ENCODE measurements at places on chromosomes 5 and 9.

DNA sequence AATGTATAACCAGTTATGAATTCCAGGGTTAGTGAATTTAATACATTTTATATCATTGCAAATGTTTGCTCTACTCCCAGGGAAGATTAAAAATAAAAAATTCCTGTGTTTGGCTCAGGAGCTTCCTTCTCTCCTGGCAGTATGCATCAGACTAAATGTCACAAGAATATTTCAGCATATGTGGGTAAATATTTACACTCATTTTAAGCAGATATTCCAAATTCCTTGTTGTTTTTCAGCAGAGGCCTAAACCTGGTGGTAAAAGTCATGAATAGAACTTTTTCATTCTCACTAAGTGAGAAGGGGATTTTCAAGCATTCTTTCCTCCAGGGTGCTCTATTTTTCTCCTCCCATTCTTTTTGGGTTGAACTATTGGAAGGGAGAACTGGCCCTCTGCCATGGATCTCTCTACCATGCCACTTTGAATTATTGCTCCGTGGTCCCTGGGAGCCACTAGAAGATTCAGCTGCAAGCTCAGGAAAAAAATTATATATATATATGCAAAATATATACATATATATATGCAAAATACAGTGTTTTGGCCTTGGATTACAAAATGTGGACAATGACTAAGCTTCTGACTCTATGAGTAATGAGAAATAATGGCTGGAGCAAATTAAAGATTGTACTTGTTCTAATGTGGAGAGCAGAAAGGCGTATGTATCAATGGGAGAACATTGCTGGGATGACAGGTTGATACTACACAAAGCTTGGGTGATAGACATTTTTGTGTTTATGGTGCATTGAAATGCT, 180.6 kb upstream of the PAPPA start:
- no peak for DNase-seq

- DNase-seq: no peak
Measured at GRCh38 chr5:88236866-88237642, 31.6 kb downstream of the TMEM161B start.

DNA sequence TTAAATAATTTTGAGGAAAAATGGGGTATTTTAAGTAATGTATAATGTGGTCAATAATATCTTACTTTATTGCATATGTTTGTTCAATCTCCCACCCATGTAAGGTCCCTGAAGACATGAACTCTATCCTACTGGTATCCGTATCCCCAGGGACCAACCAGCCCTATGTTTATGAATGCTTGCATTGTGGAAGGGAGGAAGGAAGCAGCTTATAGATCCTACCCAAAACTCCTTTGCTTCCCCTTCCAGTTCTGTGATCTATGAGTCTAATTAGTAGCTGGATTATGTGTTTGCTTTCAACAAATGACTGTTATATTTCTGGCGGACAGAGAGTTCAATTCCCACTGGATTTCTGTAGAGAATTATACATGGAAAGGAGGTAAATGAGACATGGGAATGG, 45.6 kb downstream of the CNTRL start:
- DNase-seq: no peak

DNA sequence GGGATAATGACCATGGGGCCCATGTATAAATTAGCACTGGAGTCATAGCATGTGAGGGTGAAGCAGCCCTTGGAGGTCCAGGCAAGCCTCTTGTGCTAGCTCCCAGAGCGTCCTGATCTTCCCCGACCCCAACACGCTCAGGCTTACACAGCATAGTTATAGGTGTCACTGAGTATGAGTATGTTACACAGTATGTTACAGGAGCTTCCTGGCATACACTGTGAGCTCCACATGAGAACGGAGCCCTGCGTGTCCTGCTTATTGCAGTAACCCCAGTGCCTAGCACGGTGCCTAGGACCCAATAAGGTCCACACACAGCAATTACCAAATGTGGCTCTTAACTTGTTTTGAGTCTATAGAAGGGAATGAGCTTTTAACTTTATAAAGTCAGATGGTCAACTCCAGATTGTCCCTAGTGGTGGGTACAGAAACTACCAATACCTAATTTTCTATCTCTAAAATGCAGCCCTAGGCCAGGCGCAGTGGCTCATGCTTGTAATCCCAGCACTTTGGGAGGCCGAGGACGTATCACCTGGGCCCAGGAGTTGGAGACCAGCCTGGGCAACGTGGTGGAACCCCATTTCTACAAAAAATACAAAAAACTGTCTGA, 64.1 kb downstream of the PLAC8L1 start:
- no peak for DNase-seq

DNA sequence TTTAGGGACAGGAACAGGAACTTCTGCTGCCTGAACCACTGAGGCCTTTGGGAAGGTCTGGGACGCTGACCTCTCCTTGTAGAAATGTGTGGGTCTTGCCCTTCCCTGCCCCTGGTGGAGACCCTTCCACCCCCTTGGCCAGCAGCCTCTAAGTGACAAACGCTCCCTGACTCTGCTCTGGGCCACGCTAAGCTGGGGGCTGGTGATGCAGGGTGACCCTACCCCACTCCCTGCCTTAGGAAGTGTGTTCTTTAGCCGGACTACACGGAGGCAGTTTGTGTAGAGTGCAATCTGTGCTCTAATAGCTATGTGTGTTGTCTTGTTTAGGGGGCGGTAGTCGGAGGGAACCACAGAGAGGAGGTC, 123.0 kb downstream of the COL23A1 start:
- DNase-seq: no peak

GRCh38 chr5:1639757-1640156, 116.0 kb upstream of the LPCAT1 start:
- DNase-seq: no peak

DNA sequence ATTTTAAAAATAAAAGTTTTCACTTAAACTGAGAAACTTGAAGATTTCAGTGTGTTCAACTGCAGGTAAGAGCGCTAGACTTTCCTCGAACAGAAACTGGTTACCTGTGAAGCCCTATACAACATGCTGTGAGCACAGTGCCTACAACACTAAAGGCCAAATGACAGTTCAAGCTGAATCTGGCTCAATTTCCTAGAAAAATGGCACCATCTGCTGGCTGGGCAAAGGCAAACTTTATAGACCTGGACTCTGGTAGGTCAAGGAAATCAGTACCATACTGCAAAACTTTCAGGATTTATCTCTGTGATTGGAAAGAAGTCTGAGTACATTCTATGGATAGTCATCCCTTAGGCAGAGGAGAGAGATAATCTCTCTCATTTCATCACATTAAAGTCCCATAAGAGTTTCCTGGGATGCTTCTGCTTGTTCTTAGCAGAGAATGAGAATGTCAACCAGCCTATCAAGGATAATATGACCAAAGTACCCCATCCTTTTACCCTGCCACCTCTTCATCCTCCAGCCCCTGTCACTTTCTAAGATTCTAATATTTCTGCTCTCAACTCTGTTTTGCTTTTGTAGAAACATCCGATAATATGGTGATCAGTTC, 31.8 kb upstream of the FOXB2 start:
- DNase-seq: no peak

DNA sequence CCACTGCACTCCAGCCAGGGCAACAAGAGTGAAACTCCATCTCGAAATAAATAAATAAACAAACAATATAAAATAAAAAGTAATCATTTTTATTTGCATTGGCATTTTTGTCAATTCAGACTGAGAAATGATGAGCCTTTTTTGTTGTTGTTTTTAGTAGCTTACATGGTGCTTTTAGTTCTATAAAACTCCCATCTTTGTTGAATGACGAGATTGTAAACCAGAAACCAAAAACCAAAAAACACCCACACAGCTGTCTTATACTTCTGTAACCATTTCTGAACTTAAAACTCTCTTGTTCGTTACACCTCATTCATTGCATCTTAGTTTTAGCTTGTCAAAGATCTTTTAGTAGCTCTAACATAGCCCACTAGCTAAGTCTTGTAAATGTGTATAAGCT, 44.7 kb downstream of the GGTA1 start:
- no peak for DNase-seq

DNA sequence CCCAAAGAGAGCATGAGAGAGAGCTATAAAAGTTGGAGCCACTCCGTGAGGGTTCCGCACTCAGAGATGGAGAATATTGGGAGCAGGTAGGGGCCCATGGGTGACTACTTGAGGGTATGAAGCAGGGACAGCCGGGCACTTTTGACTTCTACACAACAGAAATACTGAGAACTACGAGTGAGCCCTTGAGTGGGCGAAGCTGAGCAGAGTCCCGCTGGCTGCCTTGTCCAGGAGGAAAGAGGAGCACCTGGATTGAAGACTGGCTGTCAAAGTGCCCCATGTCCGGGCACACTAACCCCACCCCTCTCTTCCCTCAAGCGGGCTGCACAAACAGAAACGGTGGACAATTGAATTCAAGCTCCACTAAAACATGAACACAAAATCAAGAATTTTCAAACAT, 33.6 kb downstream of the FYB1 start:
- no peak for DNase-seq

DNA sequence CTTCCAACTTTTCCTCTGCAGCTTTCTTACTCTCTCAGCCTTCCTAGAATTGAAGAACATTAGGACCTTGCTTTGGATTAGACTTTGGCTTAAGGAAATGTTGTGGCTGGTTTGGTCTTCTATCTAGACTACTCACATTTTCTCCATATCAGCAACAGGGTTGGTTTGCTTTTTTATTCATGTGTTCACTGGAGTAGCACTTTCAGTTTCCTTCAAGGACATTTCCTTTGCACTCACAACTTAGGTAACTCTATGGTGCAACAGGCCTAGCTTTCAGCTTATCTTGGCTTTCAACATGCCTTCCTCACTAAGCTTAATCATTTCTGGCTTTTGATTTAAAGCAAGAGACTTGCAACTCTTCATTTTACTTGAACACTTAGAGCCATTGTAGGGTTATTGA, 153.1 kb downstream of the CCDC192 start:
- no peak for DNase-seq

- no peak for DNase-seq
Measured at GRCh38 chr5:43804041-43804440, 201.1 kb downstream of the NNT start.

All from stimulated activated CD4-positive, alpha-beta T cell treated with anti-CD3 and anti-CD28 coated beads, TNF-alpha, amount 100 ng/mL, for 1 hour (primary cell).